ENCODE measurements at places on chromosomes 16 and 17. TPM values are rescaled to one million over a fixed set of nuclear protein-coding genes. Genes with fewer than 3 reads are reported as not detected.

KRTAP4-3 gene
- polyA plus RNA-seq = not detected

TEX19 gene
- not detected for polyA plus RNA-seq

FAM171A2 gene
- polyA plus RNA-seq = 166 TPM

- no peak for DNase-seq
These were observed 3.7 kb upstream of the ZNF469 start for GRCh38 chr16:88378836-88379693.

GRCh38 chr17:79089720-79090442, 15.3 kb downstream of the ENGASE start:
- DNase-seq = no peak

DNA sequence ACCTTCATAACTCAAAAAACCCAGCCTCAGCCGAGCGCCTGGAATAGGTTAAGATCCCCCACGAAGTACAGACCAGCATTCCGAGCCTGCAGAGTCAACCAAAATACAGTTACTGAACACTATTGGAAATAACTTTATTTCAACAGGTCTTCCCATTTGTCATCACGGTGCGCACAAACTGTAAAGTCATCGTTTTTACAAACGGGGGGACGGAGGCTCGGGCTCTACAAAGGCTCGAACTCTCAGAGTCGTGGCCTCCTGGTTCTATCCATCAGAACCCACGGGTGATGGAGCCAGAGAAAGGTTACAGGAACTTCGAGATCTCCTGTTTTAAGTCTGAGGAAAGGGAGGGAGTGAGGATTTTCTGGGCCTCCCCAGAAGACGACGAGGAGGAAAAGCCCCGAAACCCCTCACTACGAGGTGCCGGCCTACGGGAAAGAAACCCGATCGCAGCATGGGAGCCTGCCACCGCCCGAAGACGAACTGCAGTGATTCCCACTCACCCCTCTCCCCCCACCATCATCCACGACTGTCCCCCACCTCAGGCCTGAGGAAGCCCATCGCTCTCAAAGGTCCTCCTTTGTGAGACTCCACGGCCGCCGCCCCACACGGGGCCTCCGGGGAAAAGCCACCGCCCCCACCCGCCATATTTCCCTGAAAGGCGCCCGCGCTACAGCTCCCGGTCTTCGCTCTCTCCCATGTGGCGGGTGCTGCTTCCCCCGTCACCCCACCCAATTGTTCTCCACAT, 917 bp downstream of the YWHAE start:
- DNase-seq = peak; percentile 70

DNA sequence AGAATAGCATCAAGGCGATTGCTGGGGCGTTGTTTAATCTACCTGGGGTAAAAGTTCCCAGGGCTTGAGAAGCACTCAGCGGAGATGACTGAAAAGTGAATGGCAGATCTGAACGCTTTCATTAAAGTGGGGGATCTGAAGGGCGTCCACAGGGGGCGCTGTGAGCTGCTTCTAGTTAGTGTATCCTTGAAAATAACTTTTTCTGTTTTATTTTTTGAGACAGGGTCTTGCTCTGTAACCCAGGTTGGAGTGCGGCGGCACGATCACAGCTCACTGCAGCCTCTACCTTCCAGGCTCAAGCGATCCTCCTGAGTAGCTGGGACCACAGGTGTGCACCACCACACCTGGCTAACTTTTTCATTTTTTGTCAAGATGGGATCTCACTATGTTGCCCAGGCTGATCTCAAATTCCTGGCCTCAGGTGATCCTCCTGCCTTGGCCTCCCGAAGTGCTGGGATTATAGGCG, 360.4 kb downstream of the SEC14L1 start:
- DNase-seq = no peak

- DNase-seq = no peak
These were observed 584 bp upstream of the TNRC6A start for GRCh38 chr16:24728891-24729242.

DNA sequence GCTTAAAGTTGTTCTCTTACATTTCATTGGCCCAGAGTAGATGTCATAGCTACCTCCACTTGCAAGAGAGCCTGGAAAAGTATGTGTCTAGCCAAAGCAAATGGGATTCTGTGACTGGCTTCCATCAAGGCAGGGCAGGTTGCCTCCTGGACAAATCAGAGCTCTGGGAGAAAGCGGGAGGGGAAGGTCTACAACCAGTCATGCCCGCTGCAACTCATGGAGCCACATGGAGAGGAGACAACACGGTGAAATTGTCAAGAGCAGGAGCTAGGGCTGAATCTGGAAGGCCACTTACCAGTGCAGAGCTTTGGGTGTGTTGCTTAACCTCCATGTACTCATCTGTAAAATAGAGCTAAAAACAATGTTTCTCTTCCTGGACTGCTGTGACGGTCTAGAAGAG, 83.8 kb downstream of the MARF1 start:
- no peak for DNase-seq

GRCh38 chr17:63702721-63703015, 2.7 kb upstream of the LIMD2 start:
- no peak for DNase-seq

DNA sequence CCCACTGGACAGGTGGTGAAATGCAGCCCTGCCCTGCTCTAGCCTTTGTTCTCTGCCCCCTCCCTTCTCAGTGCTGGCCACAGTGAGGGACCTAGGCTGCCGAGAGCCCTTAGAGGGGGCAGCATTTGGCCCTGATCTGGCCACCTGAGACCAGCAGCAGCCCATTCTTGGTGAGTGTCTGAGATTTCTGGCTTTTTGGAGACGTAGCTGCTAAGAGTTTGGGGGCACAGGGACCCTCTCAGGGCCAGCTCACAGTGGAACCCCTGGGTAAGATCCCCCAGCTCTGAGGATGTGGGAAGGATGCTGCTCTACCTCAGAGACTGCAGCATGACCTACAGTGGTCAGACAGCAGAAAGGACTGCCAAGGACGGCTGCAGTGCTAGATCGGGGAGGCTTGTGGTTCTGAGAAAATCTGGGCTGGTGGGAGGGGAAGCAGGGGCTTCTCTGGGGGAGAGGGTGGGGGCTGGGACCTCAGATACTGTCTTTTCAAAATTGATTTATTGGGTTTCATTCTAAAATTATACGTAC, 13.3 kb downstream of the GRB7 start:
- DNase-seq = no peak

Measured in hindlimb muscle (tissue), 1 donor.